ENCODE measurements at places on chromosomes 13 and 19.

GRCh38 chr13:41654796-41655195, 197.4 kb downstream of the RGCC start:
- DNase-seq, result no peak

GRCh38 chr13:46639033-46639981, 86.3 kb downstream of the LRCH1 start:
- DNase-seq, result no peak

GRCh38 chr13:77874406-77874805, 44.2 kb downstream of the EDNRB start:
- DNase-seq, result no peak

DNA sequence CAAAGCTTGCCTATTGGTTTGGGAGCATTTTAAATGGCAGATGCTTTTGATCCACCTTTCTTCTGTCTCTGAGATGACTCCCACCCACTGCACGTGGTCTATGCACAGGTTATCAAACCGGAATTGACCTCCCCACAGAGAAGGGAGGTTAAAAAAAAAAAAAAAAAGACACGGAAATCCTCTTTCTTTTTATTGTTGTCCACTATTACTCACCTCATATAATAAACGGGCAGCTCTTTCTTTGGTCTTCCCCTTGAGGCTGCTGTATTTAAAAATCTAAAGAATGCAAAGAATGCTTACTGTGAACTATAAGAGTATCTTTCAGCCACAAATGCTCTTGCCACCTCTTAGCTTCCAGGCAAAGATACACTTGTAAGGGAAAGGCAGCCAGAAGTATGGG, 329.7 kb downstream of the NDFIP2 start:
- DNase-seq, result no peak

- DNase-seq, result no peak
Measured at GRCh38 chr13:21218351-21219035, 42.0 kb downstream of the MRPL57 start.

DNA sequence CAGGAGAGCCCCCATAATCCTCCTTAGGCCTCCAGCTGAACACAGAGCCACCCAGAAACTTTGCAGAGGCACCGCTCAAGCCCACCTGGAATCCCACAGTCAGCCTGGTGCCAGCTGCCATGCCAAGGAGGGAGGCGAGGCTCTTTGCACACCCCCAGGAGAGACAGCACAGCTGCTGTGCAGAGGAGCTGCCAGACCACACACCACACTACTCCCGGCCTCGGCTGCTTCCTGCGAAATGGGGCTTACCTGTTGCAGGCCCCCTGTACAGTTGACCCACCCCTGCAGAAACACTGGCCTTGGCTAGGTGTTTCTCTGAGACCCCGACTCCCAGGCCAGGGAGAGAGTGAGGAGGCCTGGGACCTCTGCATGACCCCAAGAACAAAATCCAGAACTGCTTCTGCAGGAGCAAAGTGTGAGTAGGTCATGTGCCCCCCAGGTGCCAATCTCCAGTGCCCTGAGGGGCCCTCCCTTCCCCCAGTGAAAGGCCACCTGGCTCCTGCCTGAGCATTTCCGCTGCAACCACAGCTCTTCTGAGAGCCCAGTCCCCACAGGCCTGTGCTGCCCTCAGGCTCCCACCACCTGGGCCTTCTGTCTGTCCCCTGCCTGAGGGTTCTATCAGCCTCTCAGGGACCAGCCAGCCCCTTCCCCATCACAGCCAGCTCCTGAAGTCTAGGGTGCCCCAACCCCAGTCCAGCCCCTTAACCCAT, 580.4 kb downstream of the UQCRFS1 start:
- DNase-seq, result no peak

- no peak for DNase-seq
Measured at GRCh38 chr13:84445776-84446175, 563.5 kb upstream of the SLITRK1 start.

DNA sequence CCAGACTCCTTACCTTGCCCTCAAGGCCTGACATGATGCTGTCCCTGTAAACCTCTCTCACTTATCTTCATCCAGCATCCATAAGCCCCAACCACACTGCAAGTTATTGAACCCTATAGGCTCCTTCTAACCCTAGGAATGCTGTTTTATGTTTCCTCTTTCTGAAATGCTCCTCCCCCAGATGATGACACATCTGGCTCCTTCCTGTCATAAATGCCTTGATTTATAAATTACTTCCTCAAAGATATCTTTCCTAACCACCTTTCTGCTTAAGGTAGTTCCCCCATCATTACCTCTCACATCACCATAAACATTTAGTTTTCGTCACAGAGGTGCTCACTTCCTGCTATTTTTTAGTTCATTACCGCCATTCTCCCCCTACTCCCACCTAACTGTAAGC, 12.3 kb downstream of the RUBCNL start:
- DNase-seq, result no peak

DNA sequence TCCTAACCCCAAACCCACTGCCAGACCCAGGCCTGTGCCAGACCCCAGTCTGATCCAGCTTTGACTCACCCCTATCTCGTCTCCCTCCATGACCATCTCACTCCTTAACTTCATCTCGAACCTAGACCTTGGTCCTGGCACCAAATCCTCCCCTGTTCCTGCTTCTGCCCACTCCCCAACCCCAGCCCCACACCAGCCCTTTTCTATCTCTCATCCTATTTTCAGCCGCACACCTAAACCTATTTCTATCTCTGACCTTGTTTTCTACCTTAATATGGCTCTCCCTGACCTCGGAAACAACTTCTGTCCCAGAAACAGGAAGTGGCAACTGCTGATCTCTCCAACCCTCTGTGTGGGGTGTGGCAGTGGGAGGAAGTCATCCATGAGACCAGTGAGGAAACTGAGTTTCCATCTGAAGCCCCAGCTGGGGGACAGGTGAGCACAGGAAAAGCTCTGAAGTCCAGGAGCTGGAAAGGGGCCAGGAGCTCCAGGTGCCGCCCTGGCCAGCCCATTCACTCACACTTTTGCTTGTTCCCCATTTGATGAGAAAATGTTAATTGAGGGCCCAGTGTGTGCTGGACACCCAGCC, 13.7 kb downstream of the PTH2 start:
- no peak for DNase-seq

DNA sequence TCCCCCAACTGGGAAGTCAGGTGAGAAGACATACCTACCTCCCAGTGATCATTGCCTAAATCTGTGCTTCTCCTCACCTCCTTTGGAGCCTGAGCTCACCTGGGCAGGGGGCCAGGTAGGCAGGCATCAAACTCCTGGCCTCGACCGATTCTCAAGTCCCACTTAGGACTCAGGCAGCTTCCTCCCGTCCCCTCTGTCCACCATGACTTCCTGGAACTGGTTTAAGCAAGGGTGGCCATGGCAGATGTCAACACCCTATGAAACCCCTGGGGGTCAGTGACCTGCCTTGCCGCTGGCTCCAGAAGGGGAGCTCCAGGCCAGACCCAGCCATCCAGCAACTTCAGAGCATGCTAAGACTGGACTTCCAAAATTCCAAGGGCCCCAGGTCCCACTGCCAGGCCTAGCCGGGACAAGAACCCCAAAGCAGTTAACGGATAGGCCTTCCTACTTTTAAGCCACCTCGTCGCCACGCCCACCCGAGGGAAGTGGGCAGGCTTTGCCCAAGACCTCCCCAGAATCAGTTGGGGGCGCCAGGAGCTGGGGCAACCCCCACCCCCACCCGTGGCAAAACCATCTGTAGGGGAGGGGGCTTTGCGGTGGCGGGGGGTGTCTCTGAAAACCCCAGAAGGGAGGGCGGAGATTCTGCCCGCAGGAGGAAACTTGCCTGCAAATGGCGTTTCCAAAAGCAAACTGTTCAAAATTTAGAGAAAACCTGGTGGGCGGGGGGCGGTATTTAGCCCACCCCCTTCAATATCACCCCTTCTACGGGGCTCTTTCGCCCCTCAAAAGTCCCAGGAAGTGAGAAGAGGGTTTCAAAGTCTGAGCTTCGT, 657 bp downstream of the PLIN3 start:
- peak; percentile 72 for DNase-seq

DNA sequence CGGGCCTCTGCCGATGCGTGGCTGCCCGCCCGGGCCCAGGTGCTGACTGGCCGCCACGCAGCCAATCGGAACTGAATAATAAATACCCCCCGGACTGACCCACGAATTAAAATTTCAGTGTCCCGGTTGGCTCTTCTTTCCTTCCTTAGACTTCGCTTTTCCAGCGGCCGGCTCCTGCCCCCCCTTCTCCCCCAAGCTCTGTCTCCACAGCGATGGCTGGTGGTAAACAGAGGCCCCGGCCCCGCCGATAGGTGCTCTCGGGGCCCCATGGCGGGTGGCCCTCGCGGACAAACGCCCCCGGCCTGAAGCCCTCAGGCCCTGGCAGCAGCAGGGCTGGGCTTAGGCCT, 2.6 kb downstream of the ZBTB7A start:
- no peak for DNase-seq

DNA sequence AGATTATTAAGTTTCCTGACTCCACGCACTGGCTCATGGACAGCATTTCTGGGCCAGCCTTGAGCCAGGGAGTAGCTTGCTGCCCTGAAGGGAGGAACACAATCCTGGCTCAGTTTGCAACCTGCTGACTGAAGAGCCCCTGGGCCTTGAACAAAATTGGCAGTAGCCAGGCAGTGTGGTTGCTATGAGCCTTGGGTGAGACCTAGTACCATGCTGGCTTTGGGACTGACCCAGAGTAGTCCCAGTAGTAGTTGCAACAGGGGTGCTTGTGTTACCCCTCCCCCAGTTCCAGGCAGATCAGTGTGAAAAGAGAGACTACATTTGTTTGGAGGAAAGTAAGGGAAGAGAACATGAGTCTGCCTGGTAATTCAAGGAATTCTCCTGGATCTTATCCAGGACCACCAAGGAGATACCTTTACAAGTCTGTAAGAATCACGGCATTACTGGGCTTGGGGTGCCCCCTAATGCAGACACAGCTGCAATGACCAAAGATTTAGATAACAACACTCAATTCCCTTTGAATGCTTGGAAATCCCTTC, 22.0 kb downstream of the ITGBL1 start:
- peak; percentile 75 for DNase-seq

GRCh38 chr13:61770681-61771080, 355.0 kb upstream of the PCDH20 start:
- DNase-seq, result no peak

GRCh38 chr13:98460516-98460915, 116.4 kb downstream of the STK24 start:
- DNase-seq, result no peak

GRCh38 chr19:42064432-42064831, 5.6 kb downstream of the GRIK5 start:
- no peak for DNase-seq

GRCh38 chr13:29683041-29683440, 87.6 kb upstream of the SLC7A1 start:
- DNase-seq, result no peak

DNA sequence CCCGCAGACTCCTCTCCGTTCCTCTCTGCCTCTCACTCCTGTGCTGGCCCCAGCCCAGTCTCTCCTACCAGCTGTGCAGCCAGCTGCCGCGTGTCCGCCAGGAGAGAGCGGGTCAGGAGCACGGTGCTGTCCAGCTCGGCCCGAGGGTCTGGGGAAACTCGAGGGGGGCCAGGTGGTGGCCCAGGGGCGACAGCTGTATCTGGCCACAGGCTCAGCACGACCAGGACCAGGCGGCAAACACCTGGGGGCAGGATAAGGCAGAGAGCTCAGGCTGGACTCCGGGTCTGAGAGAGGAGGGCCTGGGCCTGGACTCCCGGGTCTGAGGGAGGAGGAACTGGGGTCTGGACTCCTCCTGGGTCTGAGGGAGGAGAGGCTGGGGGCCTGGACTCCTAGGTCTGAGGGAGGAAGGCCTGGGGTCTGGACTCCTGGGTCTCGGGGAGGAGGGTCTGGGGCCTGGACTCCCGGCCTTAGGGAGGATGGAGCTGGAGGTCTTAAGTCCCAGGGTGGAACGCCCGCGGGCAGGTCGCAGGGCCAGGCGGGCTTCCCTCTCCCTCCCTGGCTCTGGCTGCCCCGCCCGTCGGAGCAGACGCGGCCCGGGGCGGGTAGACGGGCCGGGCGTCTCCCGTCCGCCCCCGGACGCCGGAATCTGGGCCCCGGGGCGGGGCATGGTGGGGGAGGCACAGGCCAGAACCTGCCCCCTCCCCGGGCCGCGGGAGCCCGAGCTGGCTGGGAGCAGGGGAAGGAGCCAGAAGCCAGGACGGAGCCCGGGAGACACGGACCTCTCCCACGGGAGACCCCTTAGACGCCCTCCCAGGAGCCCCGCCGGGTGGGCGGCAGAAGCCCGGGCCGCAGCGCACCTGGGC, 1.3 kb downstream of the IL11 start:
- DNase-seq, result no peak

GRCh38 chr19:5014941-5015340, 46.0 kb downstream of the KDM4B start:
- DNase-seq, result no peak

DNA sequence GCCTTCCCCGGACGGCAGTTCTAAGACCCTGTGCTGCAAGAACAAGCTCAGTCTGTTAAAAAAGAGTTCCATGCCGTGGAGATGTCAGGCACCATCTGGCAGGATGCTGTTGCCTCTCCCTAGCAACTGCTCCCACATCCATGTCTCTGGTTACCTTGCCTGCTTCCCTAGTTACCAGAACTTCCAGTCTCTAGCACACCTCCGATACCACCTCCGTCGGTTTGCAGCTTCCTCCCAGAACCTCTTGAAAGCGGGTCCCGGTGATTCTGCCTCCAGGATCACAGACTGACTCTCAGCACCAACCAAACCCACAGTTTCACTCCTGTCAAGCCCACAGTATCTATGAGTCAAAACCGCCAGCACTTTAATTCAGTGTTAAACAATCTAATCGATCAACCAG, 55.4 kb downstream of the KCTD12 start:
- DNase-seq, result no peak

GRCh38 chr13:94345374-94346195, 133.9 kb downstream of the DCT start:
- no peak for DNase-seq

All from tibial artery (tissue), 4 donors.